ENCODE measurements at places on chromosomes 12 and 14. TPM values are rescaled to one million over a fixed set of nuclear protein-coding genes. Genes with fewer than 3 reads are reported as not detected.

DNA sequence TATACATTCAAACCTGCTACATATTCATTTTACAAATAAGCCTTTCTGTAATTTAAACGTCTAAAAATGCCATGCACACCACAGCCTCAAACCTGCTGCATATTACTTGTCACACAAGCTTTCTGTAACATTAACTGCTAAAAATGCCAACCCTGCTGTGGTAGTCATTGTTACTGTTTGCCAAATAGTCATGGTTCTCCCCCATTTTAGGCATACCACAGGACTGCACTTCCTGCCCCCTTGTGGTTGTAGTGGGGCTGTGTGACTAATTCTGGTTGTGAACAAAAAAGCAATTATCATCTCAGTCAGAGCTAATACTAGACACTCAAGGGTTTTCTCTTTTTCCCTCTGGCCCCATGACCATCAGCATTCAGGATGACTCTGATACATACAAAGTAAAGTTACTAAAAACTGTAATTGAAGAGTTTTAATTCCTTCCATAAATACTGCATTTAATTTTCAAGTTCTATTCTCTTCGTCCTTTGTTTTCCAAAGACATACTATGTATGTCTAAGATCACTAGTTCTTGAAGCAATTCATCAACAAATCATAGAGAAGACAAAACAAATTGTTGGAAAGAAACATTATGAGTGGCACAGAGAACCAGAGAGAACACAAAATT lies 5.7 kb upstream of the SLC35F4 start:
- no peak overlapping the region for H3K4me3 ChIP-seq
- no peaks in the 10 kb centered on the region for H3K36me3 ChIP-seq
- H3K27me3 ChIP-seq, result no peaks in the 10 kb centered on the region
- no peaks in the 10 kb centered on the region for H3K4me1 ChIP-seq

DNA sequence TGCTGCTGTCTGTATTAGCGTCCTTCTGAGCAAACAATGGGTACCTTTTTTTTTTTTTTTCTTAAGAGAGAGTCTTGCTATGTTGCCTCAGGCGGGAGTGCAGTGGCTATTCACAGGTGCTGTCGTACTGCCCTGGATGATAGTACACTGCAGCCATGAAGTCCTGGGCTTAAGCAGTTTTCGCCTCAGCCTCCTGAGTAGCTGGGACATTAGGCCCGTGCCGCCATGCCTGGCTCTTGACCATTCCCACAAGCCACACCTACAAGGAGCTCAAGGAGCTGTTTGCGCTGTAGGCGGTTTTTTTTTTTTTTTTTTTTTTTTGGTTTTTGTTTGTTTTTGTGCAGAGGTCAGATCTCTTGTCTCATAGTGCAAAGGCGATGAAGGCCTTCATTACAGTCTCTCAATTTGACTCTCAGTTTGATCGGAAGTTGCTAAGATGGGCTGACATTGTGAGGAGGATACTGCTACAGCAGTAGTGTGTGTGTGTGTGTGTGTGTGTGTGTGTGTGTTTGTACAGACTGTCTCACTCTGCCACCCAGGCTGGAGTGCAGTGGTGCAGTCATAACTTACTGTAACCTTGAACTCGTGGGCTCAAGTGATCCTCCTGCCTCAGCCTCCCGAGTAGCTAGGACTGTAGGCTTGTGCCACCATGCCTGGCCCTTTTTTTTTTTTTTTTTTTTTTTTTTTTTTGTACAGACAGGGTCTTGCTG lies 34.2 kb downstream of the TRAF3 start:
- peaks cover 9% of the 10 kb centered on the region for H3K4me1 ChIP-seq
- no peaks in the 10 kb centered on the region for H3K36me3 ChIP-seq
- H3K27me3 ChIP-seq, result no peaks in the 10 kb centered on the region
- no peak overlapping the region for H3K4me3 ChIP-seq
- H3K27ac ChIP-seq, result no peak overlapping the region

DNA sequence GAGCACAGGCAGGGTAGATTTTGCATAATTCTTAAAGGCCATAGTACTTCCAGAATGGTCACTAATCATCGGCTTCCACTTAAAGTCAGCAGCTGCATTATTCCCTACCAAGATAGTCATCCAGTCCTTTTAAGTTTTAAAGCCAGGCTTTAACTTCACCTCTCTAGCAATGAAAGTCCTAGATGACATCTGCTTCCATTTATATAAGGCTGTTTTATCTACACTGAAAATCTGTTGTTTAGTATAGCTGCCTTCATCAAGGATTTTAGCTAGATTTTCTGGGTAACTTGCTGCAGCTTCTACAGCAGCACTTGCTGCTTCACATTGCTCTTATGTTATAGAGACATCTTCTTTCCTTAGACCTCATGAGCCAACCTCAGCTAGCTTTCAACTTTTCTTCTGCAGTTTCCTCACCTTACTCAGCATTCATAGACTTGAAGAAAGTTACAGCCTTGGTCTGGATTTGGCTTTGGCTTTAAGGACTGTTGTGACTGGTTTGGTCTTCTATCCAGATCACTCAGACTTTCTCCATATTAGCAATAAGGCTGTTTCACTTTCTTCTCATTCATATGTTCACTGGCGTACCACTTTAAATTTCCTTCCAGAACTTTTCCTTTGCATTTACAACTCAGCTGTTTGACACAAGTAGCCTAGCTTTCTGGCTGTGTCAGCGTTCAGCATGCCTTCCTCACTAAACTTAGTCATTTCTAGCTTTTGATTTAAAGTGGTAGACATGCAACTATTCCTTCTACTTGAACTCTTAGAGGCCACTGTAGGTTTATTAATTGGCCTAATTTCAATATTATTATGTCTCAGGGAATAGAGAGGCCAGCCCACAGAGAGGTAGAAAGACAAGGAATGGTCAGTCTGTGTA lies 209.9 kb upstream of the GARIN2 start:
- no peaks in the 10 kb centered on the region for H3K36me3 ChIP-seq
- no peak overlapping the region for H3K4me3 ChIP-seq
- no peaks in the 10 kb centered on the region for H3K27me3 ChIP-seq
- H3K27ac ChIP-seq, result no peak overlapping the region

DNA sequence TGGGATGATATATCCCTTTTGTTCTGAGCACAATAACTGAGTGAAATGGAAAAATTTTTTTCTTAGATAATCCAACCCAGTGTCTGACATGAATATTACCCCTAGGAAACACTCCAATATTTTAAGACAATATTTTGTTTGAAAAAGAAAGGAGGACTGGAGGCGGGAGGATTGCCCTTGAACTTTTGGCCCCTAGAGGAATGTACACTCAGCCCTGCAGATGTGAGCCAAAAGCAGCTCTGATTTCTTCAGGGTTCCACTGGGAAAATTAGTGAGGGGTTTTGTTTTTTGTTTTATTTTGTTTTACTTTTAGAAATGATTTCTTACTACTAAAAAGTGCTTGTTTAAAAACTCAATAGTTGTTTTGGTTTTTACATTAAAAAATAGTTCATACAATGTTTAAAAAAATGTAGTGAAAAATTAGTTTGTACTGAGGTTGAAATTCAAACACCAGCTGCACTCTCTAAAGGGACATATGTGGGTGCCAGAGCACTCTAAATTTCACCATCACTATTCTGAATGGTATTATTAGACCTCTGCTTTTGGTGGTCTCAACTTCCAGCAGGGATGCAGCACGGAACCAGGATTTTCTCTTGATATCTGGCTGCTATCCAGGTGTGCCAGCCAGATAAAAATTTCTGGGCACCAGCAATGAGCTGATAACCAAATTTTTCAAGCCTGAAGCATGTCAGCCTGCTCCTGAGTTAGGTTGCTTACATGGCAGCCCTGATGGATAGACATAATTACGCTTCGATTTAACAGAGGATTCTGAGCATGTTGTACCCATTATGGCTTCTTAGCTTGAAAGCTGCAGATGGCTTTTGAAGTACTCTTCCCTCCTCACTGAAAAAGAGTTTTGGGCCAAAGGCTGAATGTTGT lies 141.9 kb downstream of the ANO6 start:
- H3K4me3 ChIP-seq, result no peak overlapping the region
- no peaks in the 10 kb centered on the region for H3K36me3 ChIP-seq
- H3K27ac ChIP-seq, result no peak overlapping the region
- no peak for DNase-seq
- no peaks in the 10 kb centered on the region for H3K4me1 ChIP-seq

GRCh38 chr14:64688811-64689281 lies 15.4 kb upstream of the PLEKHG3 start:
- no peaks in the 10 kb centered on the region for H3K27me3 ChIP-seq
- DNase-seq, result peak; percentile 59

Gene CYP27B1
- total RNA-seq, result 0.80 TPM

Gene CPNE8
- total RNA-seq, result 11.7 TPM

Gene KRT77
- not detected for total RNA-seq

Gene TMEM30B
- total RNA-seq, result 77.1 TPM
